Endothelial cell (in vitro differentiated cells): ENCODE measurements at places on chromosomes 13 and 19.
A peak's percentile ranks its signal among the peaks of the same experiment; 100 is the strongest.

DNA sequence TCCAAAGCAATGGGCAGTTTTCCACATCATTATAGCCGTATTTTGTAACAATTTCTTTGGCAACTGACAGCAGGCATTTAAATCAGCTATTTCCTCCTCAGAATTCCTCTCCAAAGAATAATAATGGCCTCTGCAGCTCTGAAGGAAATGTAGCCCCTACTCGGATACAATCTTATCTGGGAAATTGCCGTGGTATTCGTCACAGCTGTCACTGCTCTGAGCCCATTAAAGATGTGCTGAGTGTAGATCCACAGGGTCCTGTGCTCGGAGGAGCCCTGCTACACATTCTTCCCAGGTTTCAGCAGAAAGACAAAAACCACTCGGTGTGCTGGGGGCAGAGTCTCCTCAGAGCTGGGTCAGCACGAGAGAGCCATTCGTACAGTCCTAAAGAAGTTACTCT, 33.1 kb downstream of the MZT1 start:
- H3K27me3 ChIP-seq = peaks cover 7% of the 10 kb centered on the region
- peaks cover 3% of the 10 kb centered on the region for H3K4me1 ChIP-seq
- H3K4me3 ChIP-seq = no peak overlapping the region

DNA sequence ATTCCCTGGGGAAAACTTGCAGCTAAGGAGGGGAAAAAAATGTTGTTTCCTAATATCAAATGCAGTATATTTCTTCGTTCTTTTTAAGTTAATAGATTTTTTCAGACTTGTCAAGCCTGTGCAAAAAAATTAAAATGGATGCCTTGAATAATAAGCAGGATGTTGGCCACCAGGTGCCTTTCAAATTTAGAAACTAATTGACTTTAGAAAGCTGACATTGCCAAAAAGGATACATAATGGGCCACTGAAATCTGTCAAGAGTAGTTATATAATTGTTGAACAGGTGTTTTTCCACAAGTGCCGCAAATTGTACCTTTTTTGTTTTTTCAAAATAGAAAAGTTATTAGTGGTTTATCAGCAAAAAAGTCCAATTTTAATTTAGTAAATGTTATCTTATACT, 33.6 kb downstream of the TNFSF11 start:
- no peaks in the 10 kb centered on the region for H3K36me3 ChIP-seq
- H3K4me3 ChIP-seq = no peak overlapping the region

DNA sequence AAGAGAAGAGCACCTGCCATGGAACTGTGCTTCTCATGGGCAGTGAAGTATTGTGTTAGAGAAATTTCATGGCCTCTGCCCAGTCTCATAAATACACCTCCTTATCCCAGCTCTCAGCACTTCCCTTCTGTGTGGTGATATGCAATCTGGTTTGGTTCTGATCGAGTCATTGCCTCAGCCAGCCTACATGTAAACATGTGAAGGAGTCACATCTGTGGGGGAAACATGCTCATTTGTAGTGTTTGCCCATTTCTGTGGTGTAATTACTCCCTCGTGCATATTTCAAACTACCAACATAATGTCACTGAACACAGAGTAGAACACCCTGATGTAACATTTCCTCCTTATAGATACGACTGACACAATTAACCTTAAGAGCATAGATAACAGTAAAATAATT, 183.0 kb downstream of the DCT start:
- H3K4me1 ChIP-seq = no peaks in the 10 kb centered on the region
- H3K27ac ChIP-seq = no peak overlapping the region
- DNase-seq = no peak

- no peak for DNase-seq
- no peaks in the 10 kb centered on the region for H3K4me1 ChIP-seq
- H3K27ac ChIP-seq = no peak overlapping the region
- H3K27me3 ChIP-seq = no peaks in the 10 kb centered on the region
- no peak overlapping the region for H3K4me3 ChIP-seq
Measured at GRCh38 chr13:52832313-52832712, 16.1 kb downstream of the PCDH8 start.

DNA sequence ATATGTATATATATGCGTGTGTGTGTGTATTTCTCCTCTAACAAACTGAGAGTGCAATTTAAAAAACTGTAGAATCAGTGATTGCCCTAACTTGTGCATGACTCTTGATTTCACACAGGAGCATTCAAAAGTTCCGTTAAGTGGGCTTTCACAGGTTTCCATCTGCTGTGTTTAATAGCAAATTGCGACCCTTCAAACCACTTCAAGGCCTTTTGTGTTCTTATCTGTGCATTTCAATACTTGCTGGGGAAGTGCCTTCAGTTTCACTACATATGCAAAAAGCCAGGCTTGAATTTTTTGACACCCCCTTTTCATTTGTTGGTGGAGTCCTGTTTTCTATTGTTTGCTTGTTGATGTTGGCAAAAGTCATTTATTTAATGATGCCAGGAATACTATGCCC, 158.0 kb downstream of the TM9SF2 start:
- no peaks in the 10 kb centered on the region for H3K36me3 ChIP-seq
- H3K27me3 ChIP-seq = no peaks in the 10 kb centered on the region
- H3K4me3 ChIP-seq = no peak overlapping the region
- H3K27ac ChIP-seq = no peak overlapping the region

DNA sequence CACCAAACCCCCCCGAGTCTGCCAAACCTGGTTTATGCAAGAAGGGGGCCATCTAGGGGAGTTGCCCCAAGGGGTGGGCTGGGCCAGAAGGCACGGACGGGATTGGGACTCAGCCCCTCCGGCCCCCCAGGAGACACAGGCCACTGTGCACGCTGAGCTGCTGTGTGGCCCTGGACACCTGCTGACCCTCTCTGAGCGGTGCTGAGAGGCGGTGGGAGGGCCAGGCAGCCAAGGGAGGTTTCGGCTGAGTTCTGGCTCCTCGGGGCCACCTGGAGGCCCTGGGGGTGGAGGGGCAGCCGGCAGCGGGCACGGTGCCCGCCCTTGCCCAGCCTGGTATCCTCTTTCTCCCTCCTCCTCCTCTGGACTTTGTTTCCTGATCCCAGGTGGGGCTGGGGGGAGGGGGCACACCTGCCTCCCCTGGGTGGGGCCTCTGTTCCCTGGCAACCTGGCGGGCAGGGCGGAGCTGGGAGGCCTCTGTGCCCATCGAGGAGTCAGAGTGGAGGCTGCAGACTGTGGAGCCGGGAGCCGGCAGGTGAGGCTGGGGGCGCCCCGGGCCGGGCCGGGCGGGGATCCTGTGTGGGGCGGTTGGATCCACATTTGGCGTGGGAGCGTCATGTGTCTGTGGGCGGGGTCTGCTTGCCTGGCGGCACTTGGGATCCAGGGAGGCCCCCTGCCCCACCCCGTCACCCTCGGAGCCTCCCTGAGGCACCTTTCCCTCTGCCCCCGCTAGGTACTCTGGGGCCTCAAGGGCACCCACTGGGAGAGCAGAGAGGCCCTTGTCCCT, at the start of gene MISP:
Gene MISP, plus strand, starts transcription at position 473 of the 784 bp plus-strand sequence. CDS start 5,835 bp downstream, outside the sequence.
- no peaks in the 10 kb centered on the region for H3K4me1 ChIP-seq
- peaks cover 1% of the 10 kb centered on the region for H3K36me3 ChIP-seq
- no peak for DNase-seq
- H3K4me3 ChIP-seq = no peak within 1 kb of the TSS
- H3K27ac ChIP-seq = no peak within 1 kb of the TSS

GRCh38 chr19:18392417-18392816, 5.0 kb downstream of the LRRC25 start:
- no peak for DNase-seq
- no peak overlapping the region for H3K27ac ChIP-seq
- no peaks in the 10 kb centered on the region for H3K36me3 ChIP-seq
- H3K27me3 ChIP-seq = peaks cover 7% of the 10 kb centered on the region
- no peak overlapping the region for H3K4me3 ChIP-seq

- peaks cover 11% of the 10 kb centered on the region for H3K27me3 ChIP-seq
- H3K27ac ChIP-seq = no peak overlapping the region
- H3K4me3 ChIP-seq = no peak overlapping the region
- DNase-seq = no peak
Measured at GRCh38 chr13:49165798-49166752, 54.1 kb upstream of the MLNR start.

GRCh38 chr13:40504641-40505040, 161.8 kb downstream of the FOXO1 start:
- peaks cover 3% of the 10 kb centered on the region for H3K27me3 ChIP-seq
- no peak for DNase-seq
- H3K27ac ChIP-seq = no peak overlapping the region
- H3K4me1 ChIP-seq = peaks cover 31% of the 10 kb centered on the region

DNA sequence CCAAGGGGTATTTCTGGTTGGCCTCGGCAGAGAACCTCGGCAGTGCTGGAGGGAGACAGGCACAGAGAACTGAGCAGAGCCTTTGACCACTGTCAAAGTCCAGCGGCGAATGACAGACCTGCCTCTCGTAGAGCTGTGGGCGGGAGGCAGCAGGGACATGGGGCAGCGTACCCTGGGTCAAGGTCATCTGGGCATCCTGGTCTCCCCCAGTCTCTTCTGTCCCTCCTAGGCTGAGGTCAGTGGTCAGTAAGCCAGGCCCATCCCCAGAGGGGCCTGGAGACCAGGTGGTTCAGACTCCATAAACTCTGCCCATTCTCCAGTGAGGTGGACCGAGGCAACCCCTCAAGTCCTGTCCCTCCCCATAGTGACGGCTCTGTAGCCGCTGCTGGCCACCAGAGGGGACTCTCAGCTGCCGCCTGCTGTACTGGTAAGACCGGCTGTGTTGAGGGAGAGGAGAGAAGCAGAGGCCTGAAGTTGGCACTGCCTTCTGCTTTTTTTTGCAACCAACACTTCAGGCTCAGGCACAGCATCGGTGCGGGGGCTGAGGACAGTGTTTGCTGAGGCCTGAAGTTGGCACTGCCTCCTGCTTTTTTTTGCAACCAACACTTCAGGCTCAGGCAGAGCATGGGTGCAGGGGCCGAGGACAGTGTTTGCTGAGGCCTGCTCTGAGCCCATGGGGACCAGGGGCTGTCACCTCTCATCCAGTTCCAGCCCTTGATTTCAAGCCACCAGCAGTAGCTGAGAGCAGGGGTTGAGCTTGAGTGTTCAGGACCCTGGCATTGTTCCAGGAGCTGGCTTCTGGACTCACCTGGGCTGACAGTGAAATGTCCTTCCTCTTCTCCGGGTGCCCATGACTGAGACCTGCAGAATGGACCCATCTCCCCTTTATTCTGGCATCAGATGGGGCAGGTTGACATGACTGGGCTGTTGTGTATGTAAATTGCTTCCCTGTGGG, at the start of gene PGLYRP2:
Gene PGLYRP2, minus strand, starts transcription at position 111 of the 955 bp plus-strand sequence. CDS start 130 bp downstream, outside the sequence.
- H3K27ac ChIP-seq = no peak within 1 kb of the TSS
- DNase-seq = no peak
- no peaks in the 10 kb centered on the region for H3K4me1 ChIP-seq
- H3K4me3 ChIP-seq = no peak within 1 kb of the TSS
- H3K27me3 ChIP-seq = peaks cover 4% of the 10 kb centered on the region

DNA sequence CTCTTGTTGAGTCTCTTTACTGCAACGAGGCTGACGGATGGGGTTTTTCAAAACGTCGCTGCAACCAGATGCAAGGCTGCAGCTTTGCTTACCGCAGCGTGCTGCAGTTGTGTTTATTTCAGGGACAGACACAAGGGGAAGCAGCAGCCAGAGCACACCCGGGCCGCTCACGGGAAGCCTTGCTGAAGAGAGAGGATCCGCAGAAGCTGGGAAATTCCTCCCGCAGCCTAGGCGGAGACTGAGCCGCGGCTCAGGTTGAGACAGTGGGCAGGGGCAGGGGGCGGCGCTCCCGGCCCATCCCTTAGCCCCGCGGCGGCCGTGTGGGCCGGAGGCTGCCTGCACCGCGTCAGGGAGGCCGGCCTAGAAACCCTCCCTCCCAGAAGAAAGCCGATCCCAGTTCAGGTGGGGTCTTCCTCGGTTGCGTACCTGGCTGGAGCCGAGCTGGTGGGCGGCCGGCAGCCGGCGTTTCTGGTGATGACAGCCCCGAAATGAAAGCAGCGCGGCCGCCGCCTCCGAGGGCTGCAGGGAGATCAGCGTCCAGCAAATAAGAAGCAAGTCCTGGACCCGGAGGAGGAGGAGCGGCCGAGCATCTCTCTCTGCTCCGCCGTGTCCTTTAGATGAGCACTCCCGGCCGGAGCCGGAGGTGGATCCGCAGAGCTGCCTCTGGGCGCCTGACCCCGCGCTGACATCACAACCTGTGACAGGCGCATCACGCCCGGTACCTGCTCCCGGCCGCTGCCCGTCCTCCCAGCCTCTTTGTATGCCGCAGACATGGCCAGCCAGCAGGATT, at the start of gene FRY:
Gene FRY, plus strand, starts transcription at position 750 of the 790 bp plus-strand sequence. Its CDS starts 22 bp downstream, at position 772.
- no peaks in the 10 kb centered on the region for H3K27me3 ChIP-seq
- no peaks in the 10 kb centered on the region for H3K36me3 ChIP-seq
- H3K4me1 ChIP-seq = peaks cover 6% of the 10 kb centered on the region

DNA sequence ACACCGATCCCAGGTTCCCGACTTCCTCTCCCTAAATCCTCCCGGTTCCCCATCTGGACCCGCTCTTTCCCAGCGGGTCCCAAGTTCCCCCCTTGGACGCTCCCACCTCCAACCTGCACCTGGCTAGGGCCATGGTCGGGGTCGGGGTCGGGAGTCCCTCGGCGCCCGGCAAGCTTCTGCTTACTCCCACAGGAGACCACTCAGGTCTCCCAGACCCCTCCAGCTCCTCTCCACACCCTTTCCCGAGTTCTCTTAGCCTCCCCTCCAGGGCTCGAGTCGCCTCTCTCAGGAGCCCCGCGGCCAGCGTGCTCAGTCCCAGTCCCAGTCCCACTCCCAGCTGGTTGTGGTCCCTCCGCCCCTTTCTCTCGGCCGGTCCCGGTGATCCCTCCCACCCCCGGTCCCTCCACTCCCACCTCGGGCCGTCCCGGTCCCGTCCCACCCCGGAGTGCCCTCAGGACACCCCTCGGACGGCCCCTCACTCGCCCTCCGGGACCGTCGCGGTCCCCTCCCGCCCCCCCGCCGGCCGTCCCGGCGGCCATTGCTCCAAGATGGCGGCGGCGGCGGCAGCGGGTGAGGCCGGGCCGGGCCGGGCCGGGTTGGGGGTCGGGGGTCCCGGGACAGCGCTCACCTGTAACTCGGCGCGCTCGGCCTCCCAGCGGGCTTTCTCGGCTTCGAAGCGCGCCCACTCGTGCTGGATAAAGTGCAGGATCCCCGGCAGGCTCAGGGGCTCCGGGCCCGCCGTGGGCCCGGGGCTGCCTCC, at the start of gene FKRP:
Gene FKRP, plus strand, starts transcription at position 537 of the 760 bp plus-strand sequence. CDS start 9,394 bp downstream, outside the sequence.
- peak within 1 kb of the TSS; percentile 86 for H3K27ac ChIP-seq
- peaks cover 29% of the 10 kb centered on the region for H3K4me1 ChIP-seq
- peaks cover 4% of the 10 kb centered on the region for H3K36me3 ChIP-seq
- DNase-seq = peak; percentile 38

DNA sequence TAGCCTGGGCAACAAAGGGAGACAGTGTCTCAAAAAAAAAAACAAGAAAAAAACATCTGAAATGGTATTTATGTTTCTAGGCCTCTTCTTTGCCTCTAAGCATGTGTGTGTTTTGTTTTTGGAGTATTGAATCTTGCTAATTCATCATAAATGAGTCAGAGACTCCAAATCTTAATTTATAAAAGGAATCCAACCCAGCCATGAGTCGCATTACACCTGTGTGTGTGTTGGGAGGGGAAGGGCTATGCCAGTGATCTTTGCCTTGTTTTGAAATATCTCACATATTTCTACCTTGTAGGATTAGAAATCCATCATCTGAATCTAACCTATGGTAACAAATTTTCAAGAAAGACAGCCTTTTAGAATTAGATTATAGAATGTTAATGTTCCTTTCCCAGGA, 4.0 kb downstream of the ZNF331 start:
- peaks cover 5% of the 10 kb centered on the region for H3K36me3 ChIP-seq
- H3K27me3 ChIP-seq = peaks cover 8% of the 10 kb centered on the region
- no peak overlapping the region for H3K27ac ChIP-seq
- H3K4me1 ChIP-seq = peaks cover 6% of the 10 kb centered on the region
- H3K4me3 ChIP-seq = no peak overlapping the region
- no peak for DNase-seq
